GM20000 (cell line): ENCODE measurements at places on chromosomes 16 and 17.

GRCh38 chr17:1231456-1231855, 38.8 kb upstream of the BHLHA9 start:
- DNase-seq, result no peak

GRCh38 chr16:51150888-51151320, at the start of gene SALL1:
Gene SALL1 (minus strand): TSS chr16:51151270. CDS start chr16:51151241, 29 bp downstream.
- DNase-seq, result no peak

DNA sequence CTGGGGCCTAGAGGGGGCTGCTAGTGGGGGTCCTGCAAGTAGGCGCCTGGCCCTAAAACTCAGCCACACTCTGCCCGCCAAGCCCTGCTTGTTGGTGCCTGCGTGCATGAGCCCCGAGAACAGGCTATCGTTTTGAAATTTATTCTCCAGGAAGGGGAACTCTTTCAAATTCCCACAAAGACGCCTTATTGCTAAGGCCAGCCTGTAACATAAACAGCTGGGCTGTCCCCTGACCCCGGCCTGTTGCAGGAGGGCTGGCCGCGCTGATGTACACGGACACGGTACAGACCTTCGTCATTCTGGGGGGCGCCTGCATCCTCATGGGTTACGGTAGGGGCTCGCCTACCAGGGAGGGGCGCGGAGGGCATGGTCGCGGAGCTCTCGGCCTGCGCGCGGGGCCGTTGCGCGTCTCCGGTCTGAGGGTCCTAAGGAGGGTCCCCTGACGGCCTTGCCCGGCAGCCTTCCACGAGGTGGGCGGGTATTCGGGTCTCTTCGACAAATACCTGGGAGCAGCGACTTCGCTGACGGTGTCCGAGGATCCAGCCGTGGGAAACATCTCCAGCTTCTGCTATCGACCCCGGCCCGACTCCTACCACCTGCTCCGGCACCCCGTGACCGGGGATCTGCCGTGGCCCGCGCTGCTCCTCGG, 4.3 kb downstream of the SLC5A2 start:
- no peak for DNase-seq

DNA sequence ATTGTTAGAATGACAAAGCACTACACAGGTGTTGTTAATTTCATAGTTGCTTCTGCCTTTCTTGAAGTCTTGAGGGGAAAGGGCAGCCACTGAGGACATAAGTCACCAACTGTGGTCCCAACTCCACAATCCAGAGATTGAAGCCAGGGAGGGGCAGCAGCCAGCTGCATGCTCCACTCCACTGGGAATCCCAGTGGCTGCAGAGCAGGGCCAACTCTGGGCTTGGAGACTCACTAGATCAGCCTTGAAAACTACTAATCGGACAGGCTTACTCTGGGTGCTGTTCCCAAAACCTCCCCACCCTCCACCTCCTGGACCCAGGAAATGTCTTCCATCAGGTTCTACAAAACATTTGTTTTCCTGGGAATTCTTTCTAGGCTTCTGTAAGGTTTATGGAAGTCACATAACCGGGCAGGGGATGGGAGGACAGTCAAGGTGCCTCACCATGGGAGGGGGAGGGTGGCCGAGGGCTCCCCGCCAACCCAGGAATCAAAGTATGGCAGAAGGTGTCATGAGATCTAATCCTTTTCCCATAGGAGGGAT, 68.0 kb downstream of the MYH13 start:
- no peak for DNase-seq

- DNase-seq, result peak; percentile 59
Observed at GRCh38 chr17:1577182-1577581, 14.6 kb upstream of the PITPNA start.

- peak; percentile 16 for DNase-seq
Observed at GRCh38 chr17:55641676-55642081, 81.0 kb downstream of the TMEM100 start.

GRCh38 chr17:31580706-31581490, 189.4 kb downstream of the RAB11FIP4 start:
- no peak for DNase-seq

DNA sequence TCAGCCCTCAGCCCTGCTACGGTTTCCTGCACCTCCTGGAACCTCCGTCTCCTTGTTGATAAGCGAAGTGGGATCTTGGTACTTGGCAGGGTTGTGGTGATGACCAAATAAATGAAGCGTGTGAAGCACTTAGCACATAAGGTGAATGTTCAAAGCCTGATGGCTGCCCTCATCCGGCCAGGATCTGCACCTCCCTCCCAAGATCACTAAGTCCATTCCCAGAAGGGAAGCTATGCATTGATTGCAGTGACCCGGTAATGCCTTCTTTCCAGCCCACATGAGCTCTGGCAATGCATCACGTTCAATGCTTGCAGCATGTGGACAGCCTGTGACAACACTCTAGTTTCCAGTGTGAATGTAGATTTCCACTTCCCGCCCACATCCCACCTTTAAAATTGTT, 24.9 kb upstream of the RHOT1 start:
- DNase-seq, result no peak

- DNase-seq, result peak; percentile 28
Observed at GRCh38 chr17:29252101-29252791, 5.6 kb downstream of the CRYBA1 start.

DNA sequence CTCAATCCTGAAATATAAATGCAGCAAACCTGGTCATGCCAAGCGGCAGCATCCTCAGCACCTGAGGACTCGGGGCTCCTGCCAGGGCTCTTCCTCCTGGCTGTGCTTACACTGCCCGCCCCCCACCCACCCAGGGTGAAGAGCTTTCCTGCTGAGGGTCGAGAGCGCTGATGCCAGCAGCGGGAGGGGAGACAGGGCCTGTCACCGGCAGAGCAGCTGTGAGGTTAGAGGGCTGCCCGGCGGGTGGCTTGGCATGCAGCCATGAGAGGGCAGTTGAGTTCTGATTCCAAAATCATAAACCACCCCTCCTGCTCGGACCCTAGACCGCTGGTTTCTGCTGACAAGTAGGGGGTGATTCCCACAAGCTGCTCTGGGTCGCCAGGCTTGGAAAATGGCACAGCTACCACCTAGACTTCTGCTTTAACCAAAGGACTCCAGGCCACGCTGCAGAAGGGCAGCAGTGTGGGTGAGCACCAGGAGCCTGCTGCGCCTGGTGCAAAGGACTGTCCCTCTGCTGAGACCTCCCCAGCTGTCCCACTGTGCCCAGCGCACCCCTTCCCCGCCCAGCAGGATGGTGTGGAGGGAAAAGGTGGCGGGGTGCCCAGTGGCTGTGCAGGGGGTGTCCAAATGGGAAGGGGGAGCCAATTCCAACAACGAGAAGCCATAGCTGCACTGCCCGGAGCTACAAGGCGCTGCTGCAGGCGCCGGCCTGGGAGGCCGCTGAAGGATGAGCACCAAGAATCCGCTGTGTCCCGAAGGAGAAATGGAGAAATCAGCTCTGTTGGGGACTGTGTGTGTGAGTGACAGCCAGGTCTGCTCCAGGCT, 26.6 kb downstream of the MXRA7 start:
- no peak for DNase-seq

GRCh38 chr16:86520317-86521210, 10.2 kb downstream of the FOXF1 start:
- DNase-seq, result no peak

DNA sequence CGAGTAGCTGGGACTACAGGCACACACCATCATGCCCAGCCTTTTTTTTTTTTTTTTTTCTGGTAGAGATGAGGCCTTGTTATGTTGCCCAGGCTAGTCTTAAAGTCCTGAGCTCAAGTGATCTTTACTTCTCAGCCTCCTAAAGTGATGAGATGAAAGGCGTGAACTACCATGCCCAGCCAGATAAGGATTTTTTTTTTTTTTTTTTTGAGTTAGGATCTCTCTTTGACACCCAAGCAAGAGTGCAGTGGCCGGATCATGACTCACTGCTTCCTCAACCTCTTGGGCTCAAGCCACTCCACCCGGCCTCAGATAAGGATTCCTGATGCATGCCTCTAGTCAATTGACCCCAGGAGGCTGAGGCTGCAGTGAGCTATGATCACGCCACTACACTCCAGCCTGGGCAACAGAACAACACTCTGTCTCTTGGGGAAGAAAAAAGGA, 11.2 kb upstream of the PLEKHG4 start:
- DNase-seq, result no peak

DNA sequence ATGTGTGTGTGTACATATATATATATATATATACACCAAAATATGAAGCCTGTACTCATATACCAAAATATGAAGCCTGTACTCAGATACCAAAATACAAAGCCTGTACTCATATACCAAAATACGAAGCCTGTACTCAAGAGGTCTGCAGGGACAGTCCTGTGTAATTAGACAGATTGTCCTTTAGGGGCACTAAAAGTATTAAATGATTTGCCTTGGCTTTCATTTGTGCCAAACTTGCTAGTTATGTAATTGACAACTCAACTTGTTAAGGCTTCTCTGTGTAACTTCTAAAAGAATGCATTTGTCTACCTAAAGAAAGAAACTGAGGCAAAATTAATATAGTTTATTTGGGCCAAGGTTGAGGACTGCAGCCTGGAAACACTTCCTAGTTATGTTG, 30.8 kb upstream of the DHX40 start:
- DNase-seq, result no peak

- DNase-seq, result no peak
Observed at GRCh38 chr16:80346111-80346632, 194.6 kb upstream of the DYNLRB2 start.

- no peak for DNase-seq
Observed at GRCh38 chr17:72510351-72511016, 389.7 kb downstream of the SOX9 start.

- no peak for DNase-seq
Observed at GRCh38 chr16:10202649-10203048, 20.4 kb upstream of the GRIN2A start.

DNA sequence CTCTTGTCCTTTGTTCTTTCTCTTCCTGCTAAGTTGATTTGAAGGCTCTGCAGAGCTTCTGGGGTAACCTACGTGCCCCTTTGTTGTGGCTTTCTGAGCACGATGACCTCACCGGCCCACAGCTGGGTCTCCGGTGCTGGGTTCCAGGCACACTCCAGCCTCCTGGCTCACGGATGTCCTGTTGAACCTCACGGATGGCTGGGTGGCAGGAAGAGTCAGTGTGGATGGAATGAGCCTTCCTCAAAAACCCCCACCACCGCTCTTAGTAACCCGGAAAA, 116.0 kb downstream of the SOCS1 start:
- no peak for DNase-seq

DNA sequence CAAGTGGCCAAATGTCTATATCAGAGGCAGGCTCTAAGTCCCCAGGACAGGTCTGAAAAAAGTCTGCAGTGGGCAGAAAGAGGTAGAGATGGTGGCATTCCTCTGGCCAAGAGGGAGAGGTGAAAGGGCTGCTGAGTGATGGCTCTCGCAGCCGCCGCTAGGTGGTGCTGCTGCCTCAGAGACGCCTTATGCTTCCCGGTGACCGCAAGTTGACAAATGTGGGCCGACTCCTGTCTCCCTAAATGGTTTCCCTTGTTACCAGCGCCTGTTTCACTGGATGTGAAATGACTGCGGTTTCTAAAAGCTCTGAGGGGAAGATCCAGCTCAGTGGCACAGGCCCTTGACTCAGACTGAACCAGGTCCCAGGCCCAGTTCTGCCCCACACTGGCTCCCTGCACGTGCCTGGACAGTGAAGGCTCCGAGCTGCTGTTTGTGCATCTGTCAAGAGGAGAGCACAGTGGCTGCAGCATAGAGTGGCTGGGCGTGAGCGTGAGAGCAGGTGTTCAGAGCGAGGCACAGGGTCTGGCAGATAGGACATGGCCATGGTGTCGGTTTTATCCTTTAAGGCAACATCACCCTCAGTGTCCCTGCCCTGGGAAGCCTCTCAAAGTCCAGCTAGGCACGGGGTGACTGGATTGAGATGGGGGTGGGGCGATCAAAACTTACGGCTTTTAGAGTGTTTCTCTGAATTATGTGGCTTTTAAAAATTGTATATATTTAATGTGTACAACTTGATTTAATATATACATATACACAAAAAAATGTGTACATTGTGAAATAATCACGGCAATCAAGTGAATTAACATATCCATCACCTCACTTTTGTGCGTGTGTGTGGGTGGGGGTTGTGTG, 19.9 kb downstream of the CLEC16A start:
- peak; percentile 68 for DNase-seq
